ENCODE measurements at places on chromosomes 2 and 18.

DNA sequence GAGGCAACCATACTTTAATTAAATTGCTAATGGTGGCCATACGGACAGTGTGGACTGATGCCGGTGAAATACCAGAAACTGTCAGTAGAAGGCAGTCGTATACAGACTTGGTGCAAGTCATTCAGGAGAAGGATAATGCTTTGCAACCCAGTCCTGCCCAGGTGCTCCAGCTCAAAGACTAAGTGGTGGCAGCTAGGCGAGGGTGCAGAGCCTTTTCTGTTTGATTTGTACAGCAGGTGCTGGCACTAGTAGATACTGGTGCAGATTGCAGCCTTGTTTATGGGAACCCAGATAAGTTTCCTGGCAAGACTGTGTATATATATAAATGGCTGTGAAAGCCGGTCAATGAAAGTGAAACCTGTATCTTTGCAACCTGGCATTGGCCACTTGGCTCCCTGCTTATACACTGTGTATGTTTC is 208.3 kb upstream of the SYT4 start:
- no peak overlapping the region for H3K4me3 ChIP-seq
- H3K27me3 ChIP-seq = no peaks in the 10 kb centered on the region
- no peak overlapping the region for H3K27ac ChIP-seq
- H3K4me1 ChIP-seq = peaks cover 17% of the 10 kb centered on the region
- H3K36me3 ChIP-seq = no peaks in the 10 kb centered on the region

GRCh38 chr18:59428018-59428417 is 69.0 kb upstream of the LMAN1 start:
- H3K27ac ChIP-seq = no peak overlapping the region
- no peaks in the 10 kb centered on the region for H3K36me3 ChIP-seq
- no peak for DNase-seq
- H3K4me3 ChIP-seq = no peak overlapping the region

DNA sequence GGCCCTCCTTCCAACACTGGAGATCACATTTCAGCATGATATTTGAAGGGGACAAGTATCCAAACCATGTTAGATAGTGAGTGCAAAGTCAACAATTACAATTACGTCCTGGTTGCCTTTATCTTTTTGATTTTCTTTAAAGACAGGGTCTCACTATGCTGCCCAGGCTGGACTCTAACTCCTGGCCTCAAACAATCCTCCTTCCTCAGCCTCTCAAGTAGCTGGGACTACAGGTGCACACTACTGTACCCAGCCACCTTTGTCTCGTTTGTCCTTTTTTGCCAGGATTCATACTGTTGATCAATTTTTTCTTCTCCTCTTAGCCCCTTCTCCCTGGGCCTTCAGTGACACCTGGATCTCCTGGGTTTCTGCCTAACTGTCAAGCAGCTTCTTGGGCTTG is 240.5 kb upstream of the FANCL start:
- no peaks in the 10 kb centered on the region for H3K27me3 ChIP-seq
- no peak overlapping the region for H3K4me3 ChIP-seq
- DNase-seq = no peak
- H3K27ac ChIP-seq = no peak overlapping the region

GRCh38 chr18:50071397-50071796 is 123.5 kb downstream of the MYO5B start:
- H3K27ac ChIP-seq = no peak overlapping the region
- no peaks in the 10 kb centered on the region for H3K36me3 ChIP-seq
- no peak for DNase-seq
- H3K4me3 ChIP-seq = no peak overlapping the region

DNA sequence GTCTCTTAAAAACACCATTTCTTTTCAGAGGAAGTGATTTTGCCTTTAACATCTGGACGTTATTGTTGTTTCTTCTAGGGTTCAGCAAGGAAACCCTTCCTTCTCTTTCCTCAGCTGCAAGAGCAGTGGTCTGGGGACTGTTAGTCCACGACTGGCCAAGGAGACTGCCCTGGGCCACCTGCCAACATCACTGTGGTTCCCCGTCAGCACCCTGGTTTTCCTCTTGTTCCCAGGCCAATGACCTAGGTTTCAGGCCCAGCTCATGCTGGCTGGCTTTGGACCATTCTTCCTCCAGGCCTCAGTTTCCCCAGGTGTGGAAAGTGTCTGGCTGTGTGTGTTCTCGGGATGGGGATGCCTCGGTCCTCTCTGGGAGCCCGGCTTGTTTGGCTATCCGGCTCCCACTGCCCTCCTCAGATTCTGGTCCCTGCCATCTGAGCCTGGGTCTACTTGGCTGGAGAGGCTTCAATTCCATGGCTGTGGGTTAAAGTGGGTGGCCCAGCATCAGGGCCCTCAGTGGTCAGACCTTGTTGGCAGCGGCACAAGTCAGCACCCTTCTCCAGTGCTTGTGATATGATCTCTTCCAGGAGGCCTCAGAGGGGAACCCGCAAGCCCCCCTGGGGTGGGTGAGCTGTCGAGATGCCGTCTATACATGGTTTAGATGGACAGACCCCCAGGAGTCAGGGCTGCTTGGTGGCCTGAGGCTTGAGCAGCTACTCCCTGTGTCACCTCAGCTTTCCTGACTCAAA is 234.3 kb upstream of the HS6ST1 start:
- DNase-seq = no peak
- H3K36me3 ChIP-seq = no peaks in the 10 kb centered on the region
- no peaks in the 10 kb centered on the region for H3K4me1 ChIP-seq
- H3K27ac ChIP-seq = no peak overlapping the region
- no peak overlapping the region for H3K4me3 ChIP-seq

DNA sequence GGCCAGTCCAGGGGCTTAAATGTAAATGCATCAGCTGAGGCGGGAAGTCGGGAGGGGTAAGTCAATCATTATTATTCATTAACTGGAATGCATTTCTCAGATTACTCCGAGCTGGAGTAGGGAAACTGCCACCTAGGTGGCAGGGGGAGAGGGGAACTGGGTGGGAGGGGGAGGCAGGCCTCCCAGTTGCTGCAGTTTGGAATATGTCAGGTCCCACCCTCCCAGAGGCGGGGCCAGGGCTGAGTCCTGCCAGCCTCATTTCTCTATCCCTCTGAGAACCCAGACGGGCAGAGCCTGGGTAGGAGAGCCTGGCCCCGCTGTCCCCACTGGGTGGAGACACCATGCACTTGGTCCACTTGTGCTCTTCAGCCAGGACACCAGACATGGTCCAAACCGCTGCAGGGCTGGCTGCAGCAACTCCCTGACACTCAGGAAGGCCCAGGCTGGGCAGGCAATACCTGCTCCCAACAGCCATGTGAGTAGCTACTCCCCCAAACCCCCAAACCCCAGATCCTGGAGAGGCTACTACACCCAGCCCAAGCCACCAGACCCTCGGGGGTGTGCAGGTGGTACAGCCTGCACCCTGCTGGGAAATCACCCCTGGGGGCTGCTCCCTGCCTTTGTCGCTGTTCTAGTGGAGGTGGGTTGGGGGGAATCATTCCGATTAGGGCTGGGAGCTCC is at the start of gene GPBAR1:
TSS of gene GPBAR1 (plus strand) at position 274 of the 681 bp plus-strand sequence. CDS start 1,710 bp downstream, outside the sequence.
- H3K4me1 ChIP-seq = peaks cover 19% of the 10 kb centered on the region
- no peak within 1 kb of the TSS for H3K4me3 ChIP-seq
- peak; percentile 78 for DNase-seq
- H3K27me3 ChIP-seq = no peaks in the 10 kb centered on the region
- peaks cover 58% of the 10 kb centered on the region for H3K36me3 ChIP-seq
- H3K27ac ChIP-seq = peak within 1 kb of the TSS; percentile 44

GRCh38 chr2:176826356-176826755 is 386.2 kb upstream of the HNRNPA3 start:
- H3K4me1 ChIP-seq = no peaks in the 10 kb centered on the region
- H3K27ac ChIP-seq = no peak overlapping the region
- peaks cover 6% of the 10 kb centered on the region for H3K36me3 ChIP-seq
- H3K4me3 ChIP-seq = no peak overlapping the region

GRCh38 chr2:108278631-108279030 is 10.1 kb upstream of the SULT1C2 start:
- H3K27ac ChIP-seq = no peak overlapping the region
- no peaks in the 10 kb centered on the region for H3K36me3 ChIP-seq
- DNase-seq = no peak
- H3K27me3 ChIP-seq = no peaks in the 10 kb centered on the region

- no peaks in the 10 kb centered on the region for H3K4me1 ChIP-seq
- no peaks in the 10 kb centered on the region for H3K36me3 ChIP-seq
- H3K27me3 ChIP-seq = peaks cover 13% of the 10 kb centered on the region
- H3K27ac ChIP-seq = no peak overlapping the region
These were observed 231.1 kb upstream of the HS6ST1 start for GRCh38 chr2:128549646-128550260.

DNA sequence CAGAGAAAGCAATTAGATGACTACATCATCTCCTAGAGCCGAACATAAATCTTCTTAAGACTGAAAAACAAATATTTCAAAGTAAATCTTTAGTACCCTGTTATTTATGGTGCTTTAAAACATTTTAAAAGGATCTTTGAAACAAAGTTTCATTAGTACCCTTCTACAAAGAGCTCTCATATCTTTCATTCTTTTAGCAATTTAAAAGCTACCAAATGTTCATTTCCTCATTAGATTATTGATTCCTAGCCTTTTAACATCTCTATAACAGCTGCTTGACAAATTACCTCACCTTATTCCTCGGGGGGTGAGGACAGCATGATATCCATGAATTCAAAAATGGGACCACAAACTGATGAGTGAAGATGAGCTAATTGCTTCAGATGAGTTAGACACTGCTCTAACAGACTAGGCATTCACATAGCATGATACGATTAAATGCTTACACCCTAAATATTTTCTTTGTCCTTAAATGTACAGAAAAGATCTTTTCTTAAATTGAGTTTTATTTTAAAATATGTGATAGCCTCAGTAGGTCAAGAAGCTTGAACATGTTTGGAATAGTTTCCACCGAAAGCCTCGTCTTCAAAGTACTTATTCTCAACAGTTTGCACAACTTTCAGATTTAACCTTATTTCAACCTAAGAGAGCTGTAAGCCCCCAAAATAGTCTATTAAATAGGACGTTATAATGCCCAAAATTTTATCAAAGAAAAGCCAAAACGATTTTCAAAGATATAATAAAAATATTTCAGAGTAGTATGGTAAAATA is 2.1 kb downstream of the ATAD2B start:
- H3K4me3 ChIP-seq = peak overlapping the region; percentile 99
- DNase-seq = no peak
- peaks cover 28% of the 10 kb centered on the region for H3K36me3 ChIP-seq
- peak overlapping the region; percentile 94 for H3K27ac ChIP-seq
- H3K27me3 ChIP-seq = no peaks in the 10 kb centered on the region
- H3K4me1 ChIP-seq = peaks cover 45% of the 10 kb centered on the region

DNA sequence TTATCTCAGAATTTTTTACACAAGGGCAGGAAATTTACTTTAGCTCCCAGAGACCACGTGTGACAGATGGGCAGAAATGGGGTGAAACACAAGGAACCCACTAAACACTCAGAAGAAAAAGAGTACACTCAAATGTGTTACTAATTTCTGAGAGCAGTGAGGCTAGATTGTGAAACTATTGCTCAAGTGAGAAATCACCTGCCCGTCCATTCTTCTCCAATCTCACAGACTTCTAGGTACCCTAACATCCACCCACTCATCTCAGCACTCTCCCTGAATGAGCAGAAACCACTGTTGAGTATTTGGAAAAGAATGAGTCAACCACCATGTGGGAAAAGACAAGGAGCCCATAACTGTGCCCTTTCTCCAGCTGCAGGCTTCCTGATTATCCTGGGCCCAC is 293.0 kb upstream of the CDH2 start:
- DNase-seq = no peak
- H3K36me3 ChIP-seq = no peaks in the 10 kb centered on the region
- H3K4me1 ChIP-seq = no peaks in the 10 kb centered on the region
- H3K4me3 ChIP-seq = no peak overlapping the region
- H3K27me3 ChIP-seq = no peaks in the 10 kb centered on the region
- no peak overlapping the region for H3K27ac ChIP-seq

- DNase-seq = no peak
- peaks cover 63% of the 10 kb centered on the region for H3K27me3 ChIP-seq
- no peak overlapping the region for H3K4me3 ChIP-seq
- H3K4me1 ChIP-seq = no peaks in the 10 kb centered on the region
These were observed 164.3 kb downstream of the ZNF521 start for GRCh38 chr18:25187521-25188192.

DNA sequence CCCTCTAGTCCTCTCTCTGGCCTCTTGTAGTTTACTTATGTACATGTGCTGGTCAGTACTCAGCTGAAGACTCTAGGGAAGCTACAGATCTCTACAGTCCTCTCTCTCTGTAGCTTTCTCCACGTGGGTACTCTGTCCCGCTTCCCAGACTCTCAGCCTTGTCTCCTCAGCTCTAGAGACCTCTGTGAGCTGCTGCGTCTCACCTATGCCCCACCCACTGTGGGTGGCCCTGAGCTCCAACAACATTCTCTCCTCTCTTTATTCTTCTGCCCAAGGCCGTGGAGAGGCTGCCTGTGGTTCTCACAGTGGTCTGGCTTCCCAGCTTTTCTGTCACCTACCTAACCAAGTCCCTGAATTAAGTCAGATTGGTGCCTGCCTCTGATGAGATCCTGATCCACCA is 33.4 kb downstream of the MFSD6 start:
- DNase-seq = no peak
- H3K27ac ChIP-seq = no peak overlapping the region
- H3K4me1 ChIP-seq = no peaks in the 10 kb centered on the region
- no peak overlapping the region for H3K4me3 ChIP-seq
- H3K27me3 ChIP-seq = no peaks in the 10 kb centered on the region

GRCh38 chr18:74608681-74609080 is 11.0 kb downstream of the ZNF407 start:
- no peak for DNase-seq
- H3K4me3 ChIP-seq = no peak overlapping the region
- H3K27me3 ChIP-seq = no peaks in the 10 kb centered on the region
- no peaks in the 10 kb centered on the region for H3K36me3 ChIP-seq
- H3K27ac ChIP-seq = no peak overlapping the region

- DNase-seq = peak; percentile 24
- H3K36me3 ChIP-seq = peaks cover 15% of the 10 kb centered on the region
- peak overlapping the region; percentile 12 for H3K4me3 ChIP-seq
- H3K27me3 ChIP-seq = no peaks in the 10 kb centered on the region
- peaks cover 59% of the 10 kb centered on the region for H3K4me1 ChIP-seq
These were observed 157.9 kb upstream of the TTC39C start for GRCh38 chr18:23856466-23857163.

GRCh38 chr2:160109939-160110673 is 47.7 kb upstream of the PLA2R1 start:
- H3K27me3 ChIP-seq = no peaks in the 10 kb centered on the region
- no peak overlapping the region for H3K27ac ChIP-seq
- peaks cover 14% of the 10 kb centered on the region for H3K36me3 ChIP-seq
- DNase-seq = peak; percentile 75

DNA sequence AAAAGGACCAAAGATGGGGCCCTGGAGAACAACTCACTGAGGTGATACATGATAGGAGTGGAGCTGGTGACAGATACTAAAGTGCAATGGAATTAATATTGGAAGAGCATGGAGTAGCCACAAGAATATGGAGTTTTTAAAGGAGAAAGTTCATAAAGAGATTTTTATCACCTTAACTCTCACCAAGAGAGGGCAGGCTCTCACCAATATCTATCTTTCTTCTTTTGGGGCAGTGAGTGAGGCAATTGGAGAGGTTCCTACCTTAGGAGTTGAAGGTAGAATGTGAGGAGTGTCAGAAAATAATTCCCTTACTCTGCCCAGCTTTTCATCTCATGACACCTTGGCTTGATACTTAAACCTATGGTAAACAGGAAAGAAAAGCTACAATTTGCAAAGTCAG is 233.7 kb upstream of the CWC22 start:
- peak; percentile 21 for DNase-seq
- no peaks in the 10 kb centered on the region for H3K27me3 ChIP-seq
- H3K4me3 ChIP-seq = no peak overlapping the region
- H3K4me1 ChIP-seq = peaks cover 8% of the 10 kb centered on the region
- H3K27ac ChIP-seq = no peak overlapping the region

All from Calu3 (cell line).